ENCODE measurements at places on chromosomes 2 and 18.

GRCh38 chr2:214103276-214104001 is 307.4 kb upstream of the VWC2L start:
- DNase-seq: no peak

DNA sequence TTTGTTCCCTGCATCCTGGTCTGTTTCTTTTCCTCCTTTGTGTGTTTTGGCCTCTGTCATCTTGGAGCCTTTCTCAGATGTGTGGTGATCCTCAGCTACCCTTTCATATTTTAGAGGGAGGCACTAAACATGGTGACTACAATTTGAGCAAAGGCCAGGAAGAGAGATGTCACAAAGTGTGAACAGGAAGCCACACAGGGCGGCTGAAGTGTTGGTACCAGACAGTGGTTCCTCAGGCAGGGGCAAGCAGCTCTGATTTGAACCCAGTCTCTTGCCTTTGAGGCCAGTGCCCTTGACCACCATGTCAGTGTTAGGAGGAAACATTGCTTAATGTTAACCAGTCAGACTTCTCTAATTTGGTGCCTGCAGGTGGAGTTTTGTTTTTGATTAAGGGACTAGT is 9.2 kb downstream of the LRRFIP1 start:
- DNase-seq: no peak

DNA sequence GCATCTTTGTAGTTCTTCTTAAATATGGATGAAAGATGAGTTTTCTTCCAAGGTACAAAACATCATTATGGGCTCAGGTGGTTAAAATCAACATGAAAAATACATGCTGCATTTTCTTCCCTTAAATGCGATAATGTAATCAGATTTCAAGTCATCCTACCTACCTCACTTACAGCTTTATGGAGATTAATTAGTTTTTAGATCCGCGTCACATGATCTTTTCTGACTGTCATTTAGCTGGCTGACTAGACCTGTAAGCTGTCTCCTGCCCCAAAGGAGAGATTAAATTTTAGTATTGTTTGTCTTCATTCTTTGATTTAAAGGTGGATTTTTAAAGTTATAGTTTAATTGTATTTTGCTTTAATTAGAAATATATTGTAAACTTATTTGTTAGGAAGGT is 678.0 kb upstream of the ZEB2 start:
- no peak for DNase-seq

DNA sequence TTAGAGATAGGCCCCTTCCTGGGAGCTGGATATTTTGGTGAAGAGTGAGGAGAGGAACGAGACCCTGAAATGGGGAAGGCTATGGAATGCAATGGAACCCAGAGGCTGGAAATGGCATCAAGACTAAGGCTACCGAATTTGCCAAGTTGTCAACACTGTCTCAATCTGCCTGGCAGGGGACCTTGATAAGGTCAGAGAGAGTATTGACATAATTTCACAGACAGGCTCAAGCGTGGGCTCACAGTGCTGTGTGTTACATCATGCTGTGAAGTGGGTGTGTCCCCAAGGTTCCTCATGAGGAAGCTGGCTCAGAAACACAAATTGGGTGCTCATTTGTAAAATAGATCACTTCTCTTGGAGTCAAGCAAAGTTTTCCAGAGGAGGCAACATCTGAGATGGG is 51.8 kb upstream of the CYRIA start:
- no peak for DNase-seq

GRCh38 chr2:192247456-192247855 is 52.7 kb upstream of the TMEFF2 start:
- DNase-seq: no peak

DNA sequence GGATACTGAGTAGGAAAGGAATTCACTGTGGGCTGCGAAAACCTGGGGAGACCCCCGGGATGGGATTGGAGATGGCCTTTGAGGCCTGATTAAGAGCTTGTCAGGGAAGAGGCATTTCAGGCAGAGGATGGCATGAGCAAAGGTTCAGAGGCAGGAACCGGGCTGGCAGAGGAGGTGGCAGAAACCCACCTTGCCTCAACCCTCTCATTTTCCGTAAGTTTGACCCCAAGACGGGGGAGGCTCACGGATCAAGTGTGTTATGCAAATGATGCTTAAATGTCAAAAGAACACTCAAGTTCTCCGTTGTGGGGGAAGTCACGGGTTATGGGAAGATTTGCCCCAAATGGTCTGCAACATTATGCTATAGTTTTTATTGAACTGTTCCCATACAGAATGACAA is 88.3 kb downstream of the MYCN start:
- DNase-seq: no peak

DNA sequence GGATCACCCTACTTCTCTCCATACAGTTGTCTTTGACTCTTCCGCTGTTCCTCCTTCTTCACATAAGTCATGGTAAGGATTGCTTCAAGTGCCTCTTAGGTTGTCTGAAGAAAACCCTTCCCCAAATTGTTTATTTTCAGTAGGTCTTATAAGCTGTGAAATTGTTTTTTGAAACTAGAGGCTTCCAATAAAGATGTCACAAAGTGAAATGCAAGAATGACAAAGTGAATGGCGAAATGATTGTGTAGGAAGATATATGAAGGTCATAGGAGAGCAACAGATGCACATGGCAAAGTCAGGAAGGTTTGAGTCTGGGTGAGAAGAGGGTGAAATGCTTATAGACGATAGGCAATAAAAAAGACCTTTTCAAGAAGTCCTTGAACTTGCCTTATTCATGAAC is 548.8 kb downstream of the PARD3B start:
- DNase-seq: no peak

All from H54 (cell line).